ENCODE measurements at places on chromosomes 1 and 21. TPM values are rescaled to one million over a fixed set of nuclear protein-coding genes. Genes with fewer than 3 reads are reported as not detected.

DNA sequence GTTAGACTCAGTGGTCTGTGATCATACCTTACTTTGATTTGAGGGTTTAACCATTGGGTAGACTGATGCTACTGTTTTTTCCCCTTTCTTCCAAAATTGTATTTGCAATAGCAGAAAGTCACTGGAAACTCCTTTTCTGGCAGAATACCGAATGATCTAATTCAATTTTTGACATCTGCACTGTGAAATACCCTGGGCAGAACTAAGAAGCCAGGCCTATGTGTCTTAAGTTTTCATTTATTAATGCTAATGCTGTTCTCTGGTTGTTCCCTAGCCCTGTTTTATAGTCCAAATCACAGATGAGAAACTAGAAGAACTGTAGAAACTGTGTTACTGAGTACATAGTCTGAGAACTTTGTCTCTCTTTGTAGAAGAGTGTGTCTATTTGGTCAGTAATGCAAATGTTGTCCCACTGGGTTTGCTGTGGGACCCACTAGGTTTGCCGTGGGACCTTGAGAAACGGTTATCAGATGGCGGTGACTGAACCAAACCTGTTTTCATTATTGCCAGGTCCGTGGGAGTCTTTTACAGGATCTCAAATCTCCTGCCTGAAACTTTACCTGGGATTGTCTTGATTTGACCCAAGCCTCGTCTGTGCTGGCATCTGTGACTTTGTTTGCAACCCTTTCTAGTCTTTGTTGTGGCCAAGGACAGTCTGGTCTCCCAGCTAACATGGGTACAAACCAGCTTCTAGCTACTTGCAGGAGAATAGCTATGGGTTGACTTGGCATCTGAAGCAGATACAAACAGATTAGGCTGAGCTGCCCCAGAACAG is 41.4 kb downstream of the PEX14 start:
- H3K4me1 ChIP-seq: peaks cover 19% of the 10 kb centered on the region
- no peak overlapping the region for H3K4me3 ChIP-seq
- no peak for DNase-seq

- no peak overlapping the region for H3K27ac ChIP-seq
- no peak for DNase-seq
- no peaks in the 10 kb centered on the region for H3K36me3 ChIP-seq
- no peaks in the 10 kb centered on the region for H3K27me3 ChIP-seq
Measured at GRCh38 chr1:160952129-160952510, 2.5 kb downstream of the ITLN2 start.

- H3K4me1 ChIP-seq: peaks cover 4% of the 10 kb centered on the region
- H3K36me3 ChIP-seq: no peaks in the 10 kb centered on the region
- H3K27me3 ChIP-seq: peaks cover 15% of the 10 kb centered on the region
- no peak for DNase-seq
Measured at GRCh38 chr1:6732942-6733341, 31.3 kb upstream of the DNAJC11 start.

DNA sequence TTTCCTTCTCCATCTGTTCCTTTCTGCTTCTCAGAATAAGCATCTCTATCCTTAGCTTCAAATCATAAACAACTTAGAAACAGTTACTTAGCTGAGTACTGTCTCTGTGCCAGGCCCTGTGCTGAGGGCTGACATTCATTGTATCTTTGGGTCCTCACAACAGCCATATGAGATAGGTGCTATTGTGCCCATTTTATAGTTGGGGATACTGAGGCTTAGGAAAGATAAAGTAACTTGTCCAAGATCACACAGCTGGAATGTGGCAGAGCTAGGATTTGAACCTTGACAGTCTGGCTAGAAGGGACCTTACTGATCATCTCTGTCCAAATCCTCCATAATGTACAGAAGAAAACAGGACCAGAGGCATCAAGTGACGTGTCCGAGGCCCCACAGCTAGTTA is 25.0 kb downstream of the CD247 start:
- peaks cover 12% of the 10 kb centered on the region for H3K27me3 ChIP-seq
- H3K4me1 ChIP-seq: no peaks in the 10 kb centered on the region
- no peak overlapping the region for H3K4me3 ChIP-seq
- H3K27ac ChIP-seq: no peak overlapping the region

DNA sequence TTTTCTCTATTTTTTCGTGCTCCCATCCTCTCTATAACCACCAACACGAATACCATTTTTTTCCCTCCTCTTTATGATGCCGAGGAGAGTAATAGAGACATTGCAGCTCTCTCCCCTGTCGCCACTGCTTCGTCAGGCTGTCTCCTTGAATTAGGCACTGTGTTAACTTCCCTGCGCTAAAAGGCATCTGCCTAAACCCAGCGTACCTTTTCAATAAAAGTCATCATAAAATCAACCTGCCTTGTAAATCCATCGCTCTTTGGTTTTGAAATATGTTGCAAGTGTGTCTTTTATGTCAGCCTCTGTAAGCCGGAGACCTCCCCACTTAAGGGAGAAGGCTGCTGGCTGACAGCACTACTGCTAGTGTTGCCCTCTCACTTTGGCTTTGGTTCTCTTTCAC is 8.7 kb downstream of the RNF220 start:
- H3K4me1 ChIP-seq: no peaks in the 10 kb centered on the region
- H3K27me3 ChIP-seq: peaks cover 98% of the 10 kb centered on the region
- DNase-seq: no peak
- H3K4me3 ChIP-seq: no peak overlapping the region

DNA sequence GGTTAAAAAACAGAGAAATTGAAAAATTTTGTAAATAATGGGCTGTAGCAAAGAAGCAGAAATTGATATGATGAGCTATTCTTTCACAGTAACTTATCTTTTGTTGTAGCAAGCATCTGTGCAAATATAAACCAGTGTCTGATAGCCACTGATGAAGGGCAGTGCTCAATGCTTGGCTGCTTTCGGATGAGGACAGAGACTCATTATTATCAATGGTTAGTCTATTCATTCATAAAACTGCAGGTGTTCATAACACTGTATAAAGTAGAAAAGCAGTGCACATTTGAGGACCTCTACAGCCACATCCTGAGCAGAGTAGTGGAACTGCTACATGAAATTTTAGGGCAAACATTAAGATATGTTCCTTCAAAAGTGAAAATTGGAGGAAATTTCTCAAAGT is 107.2 kb downstream of the FAF1 start:
- H3K4me3 ChIP-seq: peak overlapping the region; percentile 7
- no peak for DNase-seq
- H3K36me3 ChIP-seq: no peaks in the 10 kb centered on the region
- H3K27ac ChIP-seq: peak overlapping the region; percentile 62
- no peaks in the 10 kb centered on the region for H3K27me3 ChIP-seq

GRCh38 chr1:215645182-215645581 is 78.1 kb downstream of the KCTD3 start:
- H3K4me1 ChIP-seq: no peaks in the 10 kb centered on the region
- H3K27me3 ChIP-seq: no peaks in the 10 kb centered on the region
- DNase-seq: no peak

- H3K27ac ChIP-seq: no peak overlapping the region
- H3K4me3 ChIP-seq: no peak overlapping the region
- no peaks in the 10 kb centered on the region for H3K36me3 ChIP-seq
- no peaks in the 10 kb centered on the region for H3K4me1 ChIP-seq
- H3K27me3 ChIP-seq: no peaks in the 10 kb centered on the region
- DNase-seq: no peak
Measured at GRCh38 chr1:17194615-17195528, 10.1 kb upstream of the PADI1 start.

- no peak overlapping the region for H3K27ac ChIP-seq
- H3K4me1 ChIP-seq: no peaks in the 10 kb centered on the region
Measured at GRCh38 chr1:175179837-175180590, 12.6 kb downstream of the KIAA0040 start.

LCE1C gene
- polyA plus RNA-seq: not detected

OR2T11 gene
- polyA plus RNA-seq: not detected

LEPROT gene
- 66.1 TPM for polyA plus RNA-seq

Measured in large intestine (tissue), 12 donors.